ENCODE measurements at places on chromosomes 7 and 10. TPM values are rescaled to one million over a fixed set of nuclear protein-coding genes. Genes with fewer than 3 reads are reported as not detected.

Gene MSRB2
- 69.4 TPM for polyA plus RNA-seq

Gene FKBP6
- not detected for polyA plus RNA-seq

Gene ANXA8
- polyA plus RNA-seq, result 1.1 TPM

Gene PARD3
- polyA plus RNA-seq, result 12.3 TPM

Gene MYL10
- not detected for polyA plus RNA-seq

Gene FRA10AC1
- 19.2 TPM for polyA plus RNA-seq

Gene STAG3
- 7.0 TPM for polyA plus RNA-seq

Gene RSPH10B2
- polyA plus RNA-seq, result 0.09 TPM

Gene HTR5A
- not detected for polyA plus RNA-seq

Gene CAMK2B
- 3.3 TPM for polyA plus RNA-seq

Gene KLF6
- 11.0 TPM for polyA plus RNA-seq

Gene UCN3
- not detected for polyA plus RNA-seq

All from liver (tissue), 10 donors.